Breast epithelium (tissue), 4 donors: ENCODE measurements at places on chromosomes 5 and 9. TPM values are rescaled to one million over a fixed set of nuclear protein-coding genes. Genes with fewer than 3 reads are reported as not detected.

GRCh38 chr9:136734837-136735496 is 7.8 kb downstream of the LCN10 start:
- H3K36me3 ChIP-seq, result no peaks in the 10 kb centered on the region
- no peaks in the 10 kb centered on the region for H3K4me1 ChIP-seq
- DNase-seq, result no peak
- no peaks in the 10 kb centered on the region for H3K27me3 ChIP-seq
- no peak overlapping the region for H3K4me3 ChIP-seq

DNA sequence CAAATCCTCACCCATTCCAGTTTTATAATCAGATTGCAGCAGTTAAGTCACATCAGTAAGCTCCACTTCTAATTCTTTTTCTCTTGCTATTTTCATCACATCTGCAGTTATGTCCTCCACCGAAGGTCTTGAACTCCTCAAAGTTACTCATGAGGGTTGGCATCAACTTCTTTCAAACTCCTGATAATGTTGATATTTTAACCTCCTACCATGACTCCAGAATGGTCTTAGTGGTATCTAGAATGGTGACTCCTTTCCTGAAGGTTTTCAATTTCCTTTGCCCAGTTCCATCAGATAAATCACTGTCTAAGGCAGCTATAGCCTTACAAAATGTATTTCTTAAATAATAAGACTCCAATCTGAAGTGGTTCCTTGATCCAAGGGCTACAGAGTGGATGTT is 53.8 kb upstream of the EDIL3 start:
- DNase-seq, result no peak
- no peak overlapping the region for H3K27ac ChIP-seq
- H3K4me1 ChIP-seq, result no peaks in the 10 kb centered on the region

- H3K4me3 ChIP-seq, result no peak overlapping the region
- H3K36me3 ChIP-seq, result no peaks in the 10 kb centered on the region
- peaks cover 7% of the 10 kb centered on the region for H3K4me1 ChIP-seq
- H3K27ac ChIP-seq, result no peak overlapping the region
- no peaks in the 10 kb centered on the region for H3K27me3 ChIP-seq
Measured at GRCh38 chr9:121185774-121186403, 15.8 kb downstream of the RAB14 start.

GRCh38 chr5:145316282-145316681 is 518.9 kb downstream of the PRELID2 start:
- no peak overlapping the region for H3K27ac ChIP-seq
- no peaks in the 10 kb centered on the region for H3K4me1 ChIP-seq
- H3K27me3 ChIP-seq, result no peaks in the 10 kb centered on the region
- no peak for DNase-seq

DNA sequence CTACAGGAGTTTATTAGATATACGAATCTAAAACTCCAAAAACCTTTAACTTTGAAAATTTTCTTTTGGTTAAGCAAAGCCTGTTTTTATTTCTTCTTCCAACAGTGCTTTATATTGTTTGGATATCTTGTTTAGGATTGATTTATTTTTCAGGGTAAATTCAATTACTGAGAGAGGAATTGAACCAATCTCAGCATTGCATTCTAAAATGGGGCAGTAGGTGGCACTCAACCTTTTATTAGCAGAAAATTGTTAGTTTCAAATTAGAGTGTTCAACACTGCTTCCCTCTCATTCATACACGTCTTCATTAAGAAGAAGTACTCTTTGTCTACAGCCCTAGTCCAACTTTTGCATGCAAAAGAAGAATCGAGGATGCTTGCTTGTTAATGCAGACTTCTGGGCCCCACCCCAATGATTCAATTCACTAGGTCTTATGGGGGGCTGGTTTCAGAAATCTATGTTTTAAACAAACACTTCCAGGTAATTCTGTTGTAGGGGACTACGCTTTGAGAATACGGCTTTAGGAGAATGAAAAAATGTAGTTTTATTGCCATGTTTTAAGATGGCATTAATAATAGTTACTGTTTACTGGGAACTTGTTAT is 26.6 kb downstream of the MRPL22 start:
- no peak for DNase-seq
- no peak overlapping the region for H3K27ac ChIP-seq
- H3K27me3 ChIP-seq, result no peaks in the 10 kb centered on the region
- H3K36me3 ChIP-seq, result peaks cover 4% of the 10 kb centered on the region
- no peaks in the 10 kb centered on the region for H3K4me1 ChIP-seq

DNA sequence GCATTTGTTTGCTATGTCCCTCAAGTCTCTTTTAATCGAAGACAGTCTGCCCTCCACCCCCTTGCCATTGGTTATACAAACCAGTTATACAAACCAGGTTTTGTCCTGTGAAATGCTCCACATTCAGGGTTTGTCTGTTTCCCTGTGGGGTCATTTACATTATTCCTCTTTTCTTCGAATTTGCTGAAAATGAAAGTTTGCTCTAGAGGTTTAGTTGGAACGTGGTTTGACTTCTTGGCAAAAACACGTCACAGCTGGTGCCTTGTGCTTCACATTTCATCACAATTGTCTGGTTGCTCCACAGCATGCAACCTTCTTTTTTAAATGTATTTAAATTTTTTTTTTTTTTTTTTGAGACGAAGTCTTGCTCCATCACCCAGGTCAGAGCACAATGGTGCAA is 4.2 kb upstream of the HAVCR2 start:
- H3K4me1 ChIP-seq, result no peaks in the 10 kb centered on the region
- no peaks in the 10 kb centered on the region for H3K27me3 ChIP-seq
- DNase-seq, result no peak
- no peaks in the 10 kb centered on the region for H3K36me3 ChIP-seq

DNA sequence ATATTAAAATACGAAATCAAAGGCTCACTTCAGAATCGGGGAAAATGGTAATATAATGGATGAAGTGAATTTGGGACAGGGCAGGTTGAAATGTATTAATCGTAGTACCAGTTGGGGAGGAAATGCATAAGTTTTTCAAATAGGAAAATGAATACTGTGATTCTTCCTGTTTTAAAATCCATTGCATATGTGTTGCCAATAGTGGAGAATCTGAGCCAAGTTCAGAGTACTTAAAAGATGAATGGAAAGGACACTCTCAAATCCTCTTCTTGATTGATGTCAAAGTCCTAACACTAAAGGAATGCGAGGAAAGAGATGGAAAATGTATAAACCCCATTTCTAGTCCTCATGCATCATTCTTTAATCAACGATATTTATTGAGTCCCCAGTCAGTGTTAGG is 160.9 kb upstream of the CCNG1 start:
- no peaks in the 10 kb centered on the region for H3K4me1 ChIP-seq
- H3K27me3 ChIP-seq, result no peaks in the 10 kb centered on the region
- H3K4me3 ChIP-seq, result no peak overlapping the region
- no peak for DNase-seq
- H3K36me3 ChIP-seq, result no peaks in the 10 kb centered on the region

DNA sequence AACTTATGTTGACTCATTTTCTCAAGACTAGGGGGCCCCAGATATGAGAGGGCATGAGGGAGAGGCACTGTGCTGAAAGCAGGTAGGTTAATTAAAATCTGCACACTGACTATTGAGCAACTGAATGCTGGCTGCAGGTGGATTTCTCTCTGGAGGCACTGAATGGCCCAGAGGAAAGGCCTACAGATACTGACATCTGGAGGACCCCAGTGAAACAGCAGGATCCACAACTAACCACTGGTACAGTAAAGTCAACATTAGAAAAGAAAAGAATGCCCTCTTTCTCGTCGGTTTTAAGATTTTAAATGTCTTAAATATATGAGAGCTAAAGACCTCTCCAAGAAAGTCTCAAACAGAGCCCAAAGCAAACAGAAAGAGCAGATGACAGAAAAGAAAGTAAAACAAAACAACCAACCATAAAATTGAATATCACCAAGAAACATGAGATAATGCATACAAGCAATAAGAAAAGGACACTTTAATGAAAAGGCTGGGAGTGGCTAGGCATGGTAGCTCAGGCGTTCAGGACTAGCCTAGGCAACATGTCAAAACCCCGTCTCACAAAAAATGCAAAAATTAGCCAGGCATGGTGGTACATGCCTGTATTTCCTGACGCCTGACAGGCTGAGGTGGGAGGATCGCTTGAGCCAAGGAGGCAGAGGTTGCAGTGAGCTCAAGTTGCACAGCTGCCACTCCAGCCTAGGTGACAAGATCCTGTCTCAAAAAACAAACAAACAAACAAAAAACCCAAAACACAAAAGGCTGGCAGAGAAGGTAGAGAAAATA is 43.3 kb downstream of the PUM3 start:
- no peaks in the 10 kb centered on the region for H3K4me1 ChIP-seq
- H3K27ac ChIP-seq, result no peak overlapping the region
- no peak for DNase-seq

DNA sequence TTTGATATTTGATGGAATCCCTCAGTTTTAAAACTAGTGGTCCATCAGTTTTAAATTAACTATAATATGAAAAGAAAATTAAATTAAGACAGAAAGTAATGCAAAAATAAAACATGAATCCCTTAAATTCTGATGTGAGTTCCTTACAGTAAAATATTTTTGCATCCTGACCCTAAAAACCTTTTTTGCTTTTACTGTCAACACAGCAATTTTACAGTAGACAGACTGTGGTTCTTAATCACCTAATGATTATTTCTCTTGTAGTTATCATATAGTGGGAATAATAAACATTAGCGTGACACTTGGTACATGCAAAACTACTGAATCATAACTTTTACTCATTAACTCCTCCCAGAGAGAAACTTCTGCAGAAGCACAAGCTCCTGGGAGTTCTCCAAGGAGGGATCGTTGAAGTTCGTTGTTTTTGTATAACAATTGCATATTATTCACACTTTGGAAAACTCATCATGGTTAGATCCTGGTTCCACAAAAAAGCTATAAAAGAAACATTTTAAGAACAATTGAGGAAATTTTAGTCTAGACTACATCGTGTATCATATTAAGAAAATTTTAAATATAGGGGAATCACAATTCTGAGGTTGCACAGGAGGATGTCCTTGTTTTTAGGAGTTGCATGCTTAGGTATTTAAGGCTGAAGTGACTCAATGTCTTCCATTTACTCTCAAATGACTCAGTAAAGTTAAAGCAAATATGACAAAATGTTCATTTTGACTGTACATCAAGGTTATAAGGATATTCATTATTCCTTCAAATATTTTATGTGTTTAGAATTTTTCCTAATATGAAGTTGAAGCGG is 88.2 kb upstream of the NIPAL4 start:
- no peaks in the 10 kb centered on the region for H3K36me3 ChIP-seq
- H3K4me3 ChIP-seq, result no peak overlapping the region
- H3K27ac ChIP-seq, result no peak overlapping the region
- H3K27me3 ChIP-seq, result no peaks in the 10 kb centered on the region
- H3K4me1 ChIP-seq, result no peaks in the 10 kb centered on the region

- no peak overlapping the region for H3K4me3 ChIP-seq
- no peaks in the 10 kb centered on the region for H3K4me1 ChIP-seq
- DNase-seq, result no peak
- H3K27me3 ChIP-seq, result no peaks in the 10 kb centered on the region
Measured at GRCh38 chr5:16759147-16759773, 142.5 kb upstream of the RETREG1 start.

- no peaks in the 10 kb centered on the region for H3K36me3 ChIP-seq
- H3K4me1 ChIP-seq, result no peaks in the 10 kb centered on the region
- DNase-seq, result no peak
- no peaks in the 10 kb centered on the region for H3K27me3 ChIP-seq
- no peak overlapping the region for H3K4me3 ChIP-seq
Measured at GRCh38 chr5:149796836-149797235, 66.7 kb downstream of the PPARGC1B start.

- no peak overlapping the region for H3K4me3 ChIP-seq
- DNase-seq, result no peak
- peaks cover 8% of the 10 kb centered on the region for H3K4me1 ChIP-seq
- peaks cover 3% of the 10 kb centered on the region for H3K36me3 ChIP-seq
- H3K27me3 ChIP-seq, result no peaks in the 10 kb centered on the region
- H3K27ac ChIP-seq, result no peak overlapping the region
Measured at GRCh38 chr9:113156880-113157279, 6.1 kb downstream of the SLC31A2 start.

DNA sequence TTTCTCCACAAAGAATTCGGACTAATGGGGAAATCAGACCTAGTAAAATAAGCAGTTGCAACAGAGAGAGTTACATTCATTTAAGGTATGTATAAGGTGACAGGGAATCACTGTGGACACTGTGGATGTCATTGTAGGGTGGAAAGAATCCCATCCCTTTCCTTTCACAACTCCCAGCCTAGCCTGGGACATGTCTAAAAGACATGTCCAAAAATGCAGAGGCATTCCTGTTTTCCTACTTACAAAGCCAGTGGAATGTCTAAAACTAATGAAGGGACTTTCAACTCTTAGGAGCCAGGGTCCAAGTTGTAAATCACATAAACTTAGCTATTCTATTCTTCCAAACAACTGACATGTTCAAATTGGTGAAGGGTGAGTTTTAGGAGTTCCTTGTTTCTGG is 511.0 kb downstream of the PRELID2 start:
- no peaks in the 10 kb centered on the region for H3K4me1 ChIP-seq
- no peaks in the 10 kb centered on the region for H3K36me3 ChIP-seq
- H3K27ac ChIP-seq, result no peak overlapping the region
- H3K4me3 ChIP-seq, result no peak overlapping the region
- no peaks in the 10 kb centered on the region for H3K27me3 ChIP-seq
- no peak for DNase-seq

DNA sequence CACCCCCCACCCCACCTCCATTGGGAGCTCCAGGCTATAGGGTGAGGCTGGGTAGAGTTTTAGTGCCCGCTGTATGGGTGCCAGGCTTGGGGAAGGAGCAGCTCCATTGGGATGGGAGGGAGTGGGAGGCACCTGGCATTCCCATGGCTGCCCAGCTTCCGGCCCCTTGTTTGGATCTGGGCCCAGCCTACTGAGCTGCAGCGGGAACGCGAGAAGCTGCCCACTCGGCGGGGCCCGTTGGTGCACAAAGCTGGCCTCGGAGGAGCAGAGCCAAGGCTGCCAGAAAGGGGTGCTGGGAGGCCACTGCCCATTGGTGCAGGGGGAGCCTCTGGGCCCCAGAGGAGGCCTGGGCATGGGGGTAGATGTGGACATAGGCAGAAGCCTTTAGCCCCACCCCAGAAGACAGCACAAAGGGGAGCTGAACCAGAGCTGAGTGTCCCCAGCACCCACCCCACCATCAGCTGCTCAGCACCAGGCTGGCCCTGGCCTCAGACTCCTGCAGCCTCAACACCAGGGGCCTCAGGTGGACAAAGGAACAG is 4.4 kb downstream of the LCN9 start:
- peaks cover 71% of the 10 kb centered on the region for H3K27me3 ChIP-seq
- peak; percentile 45 for DNase-seq
- no peaks in the 10 kb centered on the region for H3K4me1 ChIP-seq
- no peaks in the 10 kb centered on the region for H3K36me3 ChIP-seq
- H3K27ac ChIP-seq, result no peak overlapping the region

DNA sequence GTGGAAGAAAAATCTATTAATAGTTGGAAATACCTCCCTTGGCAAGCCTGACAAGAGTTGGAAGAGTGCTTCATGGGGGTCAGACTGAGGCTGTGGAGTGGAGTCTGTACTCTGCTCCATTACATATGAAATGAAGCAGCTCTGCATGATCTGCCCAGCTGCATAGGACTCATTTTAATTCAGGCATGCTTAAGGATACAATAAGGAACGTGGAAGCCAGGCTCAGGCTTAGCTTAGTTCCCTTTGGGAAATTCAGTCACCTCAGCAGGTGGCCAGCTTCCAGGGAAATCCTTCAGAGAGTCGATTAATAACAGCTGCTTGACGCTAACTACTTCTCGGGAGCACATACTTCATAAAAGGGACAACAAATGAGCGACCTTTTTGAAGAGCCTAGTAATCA is 1672.9 kb upstream of the WWC1 start:
- no peak overlapping the region for H3K4me3 ChIP-seq
- H3K27me3 ChIP-seq, result no peaks in the 10 kb centered on the region
- no peaks in the 10 kb centered on the region for H3K4me1 ChIP-seq
- no peak overlapping the region for H3K27ac ChIP-seq

GRIN3A gene
- total RNA-seq, result under 0.01 TPM

FOXD4L5 gene
- not detected for total RNA-seq

PCDHA9 gene
- 0.16 TPM for total RNA-seq

CSF2 gene
- not detected for total RNA-seq

PCDHAC2 gene
- total RNA-seq, result 2.6 TPM

PCDHGA1 gene
- total RNA-seq, result 1.2 TPM
